Aorta (tissue), 5 donors: ENCODE measurements at places on chromosomes 16 and 17.

GRCh38 chr16:1667916-1668315 lies 10.2 kb upstream of the JPT2 start:
- H3K36me3 ChIP-seq: peaks cover 3% of the 10 kb centered on the region
- no peak overlapping the region for H3K27ac ChIP-seq
- DNase-seq: no peak

GRCh38 chr17:69978056-69978646 lies 96.9 kb upstream of the KCNJ16 start:
- H3K27me3 ChIP-seq: no peaks in the 10 kb centered on the region
- no peak overlapping the region for H3K4me3 ChIP-seq
- DNase-seq: no peak
- no peak overlapping the region for H3K27ac ChIP-seq

DNA sequence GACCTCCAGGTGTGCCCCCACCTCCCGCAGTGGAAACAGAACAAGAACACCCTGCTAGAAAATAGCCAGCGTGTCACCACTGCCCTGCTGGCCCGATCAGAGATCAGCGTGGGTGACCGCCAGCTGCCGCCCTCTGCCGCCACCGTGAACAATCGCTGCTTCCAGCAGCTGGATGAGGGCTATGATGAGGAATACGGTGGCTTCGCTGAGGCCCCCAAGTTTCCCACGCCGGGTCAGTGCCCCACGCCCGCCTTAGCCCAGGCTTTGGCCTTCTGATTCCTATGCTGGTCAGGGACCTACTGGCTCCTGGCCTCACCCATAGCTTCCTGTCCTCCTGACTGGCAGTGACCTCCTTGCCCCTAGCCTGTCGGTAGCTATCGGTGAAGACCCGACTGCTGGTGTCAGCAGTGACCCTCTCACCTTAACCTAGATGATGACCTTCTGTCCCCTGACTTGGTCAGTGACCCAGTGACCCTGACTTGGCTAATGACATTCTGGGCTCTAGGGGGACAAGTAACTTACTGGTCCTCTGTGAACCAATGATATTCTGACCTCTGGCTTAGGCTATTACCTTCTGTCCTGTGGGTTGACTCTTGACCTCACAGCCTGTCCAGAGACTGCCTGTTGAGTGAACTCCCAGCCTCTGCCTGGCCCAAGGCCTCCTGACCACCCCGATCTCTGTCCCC lies 2.4 kb downstream of the SPATA20 start:
- no peak for DNase-seq
- H3K4me3 ChIP-seq: no peak overlapping the region
- H3K27ac ChIP-seq: no peak overlapping the region
- no peaks in the 10 kb centered on the region for H3K4me1 ChIP-seq

DNA sequence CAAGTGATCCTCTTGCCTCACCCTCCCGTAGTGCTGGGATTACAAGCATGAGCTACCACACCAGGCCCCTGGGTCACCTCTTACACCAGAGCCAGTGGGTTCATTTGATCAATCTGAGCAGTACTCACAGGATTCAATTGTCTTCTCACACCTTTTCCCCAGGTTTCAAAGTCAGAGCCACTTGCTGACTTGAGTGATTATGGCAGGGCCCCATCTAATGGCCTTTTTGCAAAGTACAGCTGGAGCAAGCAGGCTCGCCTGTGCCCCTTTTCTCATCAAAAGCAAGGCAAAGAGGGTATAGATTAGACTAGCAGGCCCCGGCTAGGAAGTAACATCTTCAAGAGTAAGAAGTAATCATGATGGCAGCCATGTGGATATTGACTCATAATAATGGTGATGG lies 114.8 kb upstream of the NOL11 start:
- H3K27me3 ChIP-seq: no peaks in the 10 kb centered on the region
- H3K36me3 ChIP-seq: no peaks in the 10 kb centered on the region
- no peaks in the 10 kb centered on the region for H3K4me1 ChIP-seq
- no peak overlapping the region for H3K4me3 ChIP-seq
- no peak overlapping the region for H3K27ac ChIP-seq
- DNase-seq: no peak

DNA sequence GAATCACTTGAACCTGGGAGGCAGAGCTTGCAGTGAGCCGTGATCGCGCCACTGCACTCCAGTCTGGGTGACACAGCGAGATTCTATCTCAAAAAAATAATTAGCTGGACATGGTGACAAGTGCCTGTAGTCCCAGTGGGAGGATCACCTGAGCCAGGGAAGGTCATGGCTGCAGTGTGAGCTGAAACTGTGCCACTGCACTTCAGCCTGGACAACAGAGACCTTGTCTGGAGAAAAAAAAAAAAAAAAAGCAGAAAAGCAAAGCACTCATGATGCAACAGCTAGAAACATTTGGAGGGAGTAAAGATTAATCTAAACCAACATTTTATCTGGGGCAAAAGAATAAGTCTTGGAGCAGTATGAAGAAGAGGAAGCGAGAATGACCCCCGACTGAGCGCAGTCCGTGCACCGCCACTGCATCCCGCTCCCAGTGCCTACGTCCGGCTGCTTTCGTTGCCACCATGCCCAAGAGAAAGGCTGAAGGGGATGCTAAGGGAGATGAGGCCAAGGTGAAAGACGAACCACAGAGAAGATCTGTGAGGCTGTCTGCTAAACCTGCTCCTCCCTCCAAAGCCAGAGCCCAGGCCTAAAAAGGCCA lies 8.2 kb downstream of the PRPSAP1 start:
- peaks cover 3% of the 10 kb centered on the region for H3K36me3 ChIP-seq
- H3K27me3 ChIP-seq: no peaks in the 10 kb centered on the region
- DNase-seq: peak; percentile 20
- H3K27ac ChIP-seq: no peak overlapping the region

DNA sequence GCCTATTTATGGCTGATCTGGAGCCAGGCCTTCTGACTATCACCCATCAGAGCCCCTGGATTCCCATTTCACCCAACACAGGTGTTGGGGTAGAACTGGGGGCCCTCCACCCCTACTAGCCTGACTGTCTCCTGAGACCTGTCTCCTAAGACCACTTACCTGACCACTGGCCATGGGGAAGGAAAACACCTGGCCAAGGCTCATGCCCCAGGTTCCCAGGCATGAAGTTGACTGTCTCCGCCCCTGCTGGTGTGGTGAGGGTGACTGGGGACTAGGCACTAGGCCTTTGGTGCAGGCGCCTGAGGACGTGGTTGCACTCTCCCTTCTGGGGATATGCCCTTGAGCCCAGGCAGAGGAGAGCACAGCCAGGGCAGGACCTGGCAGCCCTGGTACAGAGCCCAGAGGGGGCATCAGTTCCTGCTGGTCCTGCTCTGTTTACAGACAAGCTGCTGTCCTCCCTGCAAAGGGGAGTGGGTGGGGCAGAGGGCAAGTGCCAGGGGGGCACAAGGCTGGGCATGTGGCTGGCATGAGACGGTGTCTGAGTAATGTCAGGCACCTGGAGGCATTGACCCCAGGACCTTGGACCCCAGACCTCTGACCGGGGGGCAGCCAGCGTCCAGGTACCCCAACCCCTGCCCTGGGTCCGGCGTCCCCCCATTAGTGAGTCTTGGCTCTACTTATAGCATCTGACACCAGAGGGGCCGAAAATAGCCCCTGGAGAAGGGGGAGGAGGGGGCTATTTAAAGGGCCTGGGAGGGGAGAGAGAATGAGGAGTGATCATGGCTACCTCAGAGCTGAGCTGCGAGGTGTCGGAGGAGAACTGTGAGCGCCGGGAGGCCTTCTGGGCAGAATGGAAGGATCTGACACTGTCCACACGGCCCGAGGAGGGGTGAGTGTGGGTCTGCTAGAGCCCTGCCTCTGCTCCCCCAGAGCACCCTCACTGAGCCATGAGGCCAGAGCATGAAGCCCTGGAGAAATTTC lies at the start of gene TCAP:
TSS of gene TCAP (plus strand) at position 769 of the 981 bp plus-strand sequence. CDS start at position 780, 11 bp downstream.
- no peaks in the 10 kb centered on the region for H3K36me3 ChIP-seq
- DNase-seq: no peak
- no peak within 1 kb of the TSS for H3K4me3 ChIP-seq
- no peaks in the 10 kb centered on the region for H3K27me3 ChIP-seq
- peak within 1 kb of the TSS; percentile 1 for H3K27ac ChIP-seq

GRCh38 chr17:60916043-60916442 lies 238.4 kb downstream of the BCAS3 start:
- H3K27me3 ChIP-seq: no peaks in the 10 kb centered on the region
- H3K36me3 ChIP-seq: no peaks in the 10 kb centered on the region
- no peak for DNase-seq
- no peak overlapping the region for H3K27ac ChIP-seq
- no peaks in the 10 kb centered on the region for H3K4me1 ChIP-seq

- no peaks in the 10 kb centered on the region for H3K36me3 ChIP-seq
- no peaks in the 10 kb centered on the region for H3K4me1 ChIP-seq
- H3K27ac ChIP-seq: no peak overlapping the region
- DNase-seq: no peak
- H3K4me3 ChIP-seq: no peak overlapping the region
Observed at GRCh38 chr16:9820476-9821246, 361.6 kb downstream of the GRIN2A start.

GRCh38 chr17:18217412-18218015 lies 7.9 kb upstream of the LLGL1 start:
- no peak overlapping the region for H3K27ac ChIP-seq
- peak; percentile 81 for DNase-seq
- H3K4me3 ChIP-seq: no peak overlapping the region

- no peaks in the 10 kb centered on the region for H3K36me3 ChIP-seq
- no peak overlapping the region for H3K27ac ChIP-seq
- H3K4me1 ChIP-seq: no peaks in the 10 kb centered on the region
Observed at GRCh38 chr17:43782913-43783680, 2.9 kb downstream of the CFAP97D1 start.

GRCh38 chr17:5047446-5047845 lies 12.2 kb upstream of the SLC52A1 start:
- H3K27ac ChIP-seq: no peak overlapping the region
- no peaks in the 10 kb centered on the region for H3K36me3 ChIP-seq
- H3K27me3 ChIP-seq: no peaks in the 10 kb centered on the region
- DNase-seq: no peak
- H3K4me1 ChIP-seq: no peaks in the 10 kb centered on the region

DNA sequence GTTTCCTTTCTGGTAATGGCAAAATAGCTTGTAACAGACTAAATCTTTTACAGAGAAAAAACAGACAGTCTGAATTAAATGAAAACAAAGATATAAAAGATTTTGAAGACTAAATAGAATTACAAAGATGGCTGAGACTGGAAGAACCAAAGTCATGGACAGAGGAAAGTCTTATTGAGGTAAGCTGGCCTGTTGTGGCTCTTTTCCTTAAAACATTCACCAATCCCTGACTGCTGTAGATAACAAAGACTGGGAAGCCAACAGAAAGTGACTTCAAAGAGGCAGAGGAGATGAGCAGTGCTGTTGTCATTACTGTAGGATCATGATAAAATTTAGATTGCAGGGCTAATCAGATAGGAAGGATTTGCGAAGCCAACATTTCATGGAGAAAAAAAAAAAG lies 517.0 kb downstream of the KIF2B start:
- H3K4me1 ChIP-seq: no peaks in the 10 kb centered on the region
- no peak overlapping the region for H3K27ac ChIP-seq
- no peak for DNase-seq
- no peak overlapping the region for H3K4me3 ChIP-seq

- DNase-seq: no peak
- no peak overlapping the region for H3K4me3 ChIP-seq
- H3K27ac ChIP-seq: no peak overlapping the region
Observed at GRCh38 chr17:76956846-76957540, 88.8 kb downstream of the MGAT5B start.

GRCh38 chr16:29308644-29309546 lies 97.6 kb downstream of the NPIPB11 start:
- no peak overlapping the region for H3K27ac ChIP-seq
- no peaks in the 10 kb centered on the region for H3K4me1 ChIP-seq
- DNase-seq: no peak

- H3K36me3 ChIP-seq: no peaks in the 10 kb centered on the region
- H3K27me3 ChIP-seq: no peaks in the 10 kb centered on the region
- no peak overlapping the region for H3K4me3 ChIP-seq
- no peaks in the 10 kb centered on the region for H3K4me1 ChIP-seq
- DNase-seq: no peak
Observed at GRCh38 chr17:58534901-58535421, 20.5 kb upstream of the MTMR4 start.

DNA sequence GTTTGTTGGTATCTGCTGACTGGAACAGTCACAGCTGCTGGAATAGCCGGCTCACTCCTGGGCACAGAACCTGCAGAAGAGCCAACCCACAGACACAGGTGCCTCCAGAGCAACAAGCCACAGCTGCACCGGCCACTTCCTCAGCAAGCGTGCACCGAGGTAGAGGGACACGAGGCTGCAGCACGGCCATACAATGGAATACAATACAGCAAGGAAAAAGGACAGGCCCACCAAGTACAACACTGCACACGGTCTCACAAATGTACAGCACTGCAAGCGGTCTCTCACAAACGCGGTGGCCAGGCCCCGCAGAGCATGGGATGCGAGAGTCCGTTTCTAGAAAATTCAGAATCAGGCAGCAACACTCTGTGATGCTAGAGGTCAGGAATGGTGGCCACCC lies 47.4 kb upstream of the PABPN1L start:
- DNase-seq: no peak
- no peaks in the 10 kb centered on the region for H3K27me3 ChIP-seq

DNA sequence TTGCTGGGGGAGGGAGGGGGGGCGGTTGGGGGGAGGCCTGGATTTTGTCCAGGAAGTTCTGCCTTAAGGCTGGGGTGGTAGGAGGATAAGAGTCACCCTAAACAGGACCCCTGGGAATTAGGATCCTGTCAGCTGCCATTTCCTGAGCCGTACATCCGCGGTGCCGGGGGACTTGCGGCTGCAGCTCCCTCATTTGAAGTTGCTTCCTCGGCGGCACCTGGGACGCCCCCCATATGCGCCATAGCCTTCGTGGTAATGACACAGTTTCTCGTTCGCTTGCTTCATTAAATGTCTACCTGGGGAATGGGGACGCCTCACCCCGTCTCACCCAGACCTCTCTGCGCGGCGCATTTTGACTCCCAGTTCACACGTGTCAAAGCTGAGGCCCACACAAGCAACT lies 55.1 kb upstream of the PABPN1L start:
- no peaks in the 10 kb centered on the region for H3K27me3 ChIP-seq
- no peaks in the 10 kb centered on the region for H3K36me3 ChIP-seq
- DNase-seq: no peak
- no peak overlapping the region for H3K27ac ChIP-seq
- no peak overlapping the region for H3K4me3 ChIP-seq
- no peaks in the 10 kb centered on the region for H3K4me1 ChIP-seq

- DNase-seq: no peak
- H3K4me3 ChIP-seq: no peak overlapping the region
- H3K4me1 ChIP-seq: no peaks in the 10 kb centered on the region
- no peaks in the 10 kb centered on the region for H3K27me3 ChIP-seq
- H3K36me3 ChIP-seq: no peaks in the 10 kb centered on the region
Observed at GRCh38 chr16:31513126-31513525, 4.9 kb upstream of the RUSF1 start.
